ENCODE measurements at places on chromosomes 11 and 22. TPM values are rescaled to one million over a fixed set of nuclear protein-coding genes. Genes with fewer than 3 reads are reported as not detected.
A peak's percentile ranks its signal among the peaks of the same experiment; 100 is the strongest.

- H3K27ac ChIP-seq = no peak overlapping the region
- no peak for DNase-seq
- no peak overlapping the region for H3K4me3 ChIP-seq
- no peaks in the 10 kb centered on the region for H3K27me3 ChIP-seq
- H3K36me3 ChIP-seq = no peaks in the 10 kb centered on the region
Observed at GRCh38 chr11:131206671-131207070, 163.7 kb upstream of the NTM start.

DNA sequence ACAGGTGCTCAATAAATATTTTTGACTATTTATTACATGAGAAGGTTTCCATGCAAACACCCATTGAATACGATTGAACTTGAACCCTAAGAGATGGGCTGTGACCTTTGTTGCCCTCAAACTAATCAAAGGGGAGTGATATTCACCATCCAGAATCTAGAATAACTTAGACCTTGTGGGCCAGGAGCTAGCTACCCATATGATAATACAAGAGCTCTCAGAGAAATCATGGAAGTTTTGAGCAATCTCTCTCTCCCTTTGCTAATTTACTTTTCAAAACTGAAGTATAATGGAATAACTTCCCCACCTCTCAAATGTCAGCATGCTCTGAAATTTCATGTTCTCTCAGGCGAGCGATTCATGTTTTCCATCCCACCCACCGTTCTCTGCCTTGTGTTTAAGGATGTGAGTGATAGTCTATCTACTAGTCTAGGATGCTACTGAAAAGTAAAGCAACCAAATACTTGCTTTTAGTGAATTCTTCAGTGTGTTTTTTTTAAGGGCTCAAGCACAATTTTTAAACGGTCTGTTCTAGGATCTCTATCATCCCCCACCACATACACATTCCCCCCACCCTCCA, 33.3 kb downstream of the BARX2 start:
- H3K27ac ChIP-seq = peak overlapping the region; percentile 87
- H3K27me3 ChIP-seq = peaks cover 3% of the 10 kb centered on the region
- no peak overlapping the region for H3K4me3 ChIP-seq
- DNase-seq = no peak
- no peaks in the 10 kb centered on the region for H3K36me3 ChIP-seq

DNA sequence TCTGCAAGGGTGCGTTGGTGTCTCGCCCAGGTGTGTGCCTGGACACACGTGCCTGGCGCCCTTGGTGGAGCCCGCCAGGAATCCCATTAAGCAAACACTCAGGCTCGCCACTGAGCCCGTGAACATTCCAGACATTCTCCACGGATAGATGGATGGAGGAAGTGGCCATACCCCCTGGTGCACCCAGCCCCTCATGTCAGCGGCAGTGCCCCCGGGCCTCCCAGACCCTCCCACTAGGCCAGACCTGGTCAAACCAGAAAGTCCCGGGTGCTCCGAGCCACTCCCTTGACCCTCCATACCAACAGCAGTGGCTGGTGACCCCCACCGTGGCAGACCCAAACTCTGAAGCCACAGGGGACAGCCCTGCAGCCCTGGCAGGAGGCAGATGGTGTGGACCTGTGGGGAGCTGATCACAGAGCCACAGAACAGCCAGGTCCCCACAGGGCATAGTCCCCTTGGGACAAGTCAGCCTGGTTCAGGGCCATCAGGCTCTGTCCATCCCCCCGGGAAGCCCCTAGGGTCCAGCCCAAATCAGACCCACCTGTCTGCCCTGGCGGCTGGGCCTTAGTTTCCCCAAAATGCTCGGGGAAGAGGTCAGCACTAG, 1.9 kb downstream of the EPS8L2 start:
- H3K4me3 ChIP-seq = no peak overlapping the region
- H3K4me1 ChIP-seq = no peaks in the 10 kb centered on the region
- H3K27me3 ChIP-seq = peaks cover 12% of the 10 kb centered on the region
- H3K27ac ChIP-seq = no peak overlapping the region
- no peak for DNase-seq

DNA sequence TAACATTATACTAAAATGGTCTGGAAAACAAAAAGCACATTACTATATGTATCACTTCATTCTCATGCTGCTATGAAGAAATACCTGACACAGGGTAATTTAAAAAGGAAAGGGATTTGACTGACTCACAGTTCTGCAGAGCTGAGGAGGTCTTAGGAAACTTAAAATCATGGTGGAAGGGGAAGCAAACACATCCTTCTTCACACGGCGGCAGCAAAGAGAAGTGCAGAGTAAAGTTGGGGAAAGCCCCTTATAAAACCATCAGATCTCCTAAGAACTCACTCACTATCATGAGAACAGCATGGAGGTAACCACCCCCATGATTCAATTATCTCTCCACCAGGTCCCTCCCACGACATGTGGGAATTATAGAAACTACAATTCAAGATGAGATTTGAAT, 60.0 kb downstream of the FAM181B start:
- no peaks in the 10 kb centered on the region for H3K4me1 ChIP-seq
- peaks cover 12% of the 10 kb centered on the region for H3K27me3 ChIP-seq
- no peak overlapping the region for H3K4me3 ChIP-seq
- DNase-seq = no peak
- no peaks in the 10 kb centered on the region for H3K36me3 ChIP-seq
- no peak overlapping the region for H3K27ac ChIP-seq

DNA sequence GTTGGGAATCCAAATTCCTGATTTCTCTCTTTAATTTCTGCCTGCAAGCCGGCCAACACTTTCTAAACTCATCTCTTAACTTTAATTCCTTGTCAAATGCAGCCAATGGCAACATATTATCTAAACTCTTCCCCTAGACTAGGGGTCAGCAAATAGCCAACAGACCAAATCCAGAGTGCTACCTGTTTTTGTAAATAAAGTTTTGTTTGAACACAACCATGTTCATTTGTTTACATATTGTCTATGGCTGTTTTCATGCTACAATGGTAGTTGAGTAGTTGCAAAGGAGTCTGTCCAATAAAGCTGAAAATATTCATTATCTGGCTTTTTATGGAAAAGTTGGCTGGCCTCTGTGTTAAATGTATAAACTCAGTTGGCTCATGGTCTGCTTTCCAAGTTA, 37.2 kb upstream of the RASSF10 start:
- no peak overlapping the region for H3K4me3 ChIP-seq
- DNase-seq = no peak
- H3K36me3 ChIP-seq = no peaks in the 10 kb centered on the region
- H3K27me3 ChIP-seq = peaks cover 6% of the 10 kb centered on the region

- DNase-seq = no peak
- H3K27me3 ChIP-seq = no peaks in the 10 kb centered on the region
- H3K4me1 ChIP-seq = peaks cover 60% of the 10 kb centered on the region
- H3K36me3 ChIP-seq = peaks cover 43% of the 10 kb centered on the region
- peak overlapping the region; percentile 71 for H3K27ac ChIP-seq
Observed at GRCh38 chr11:65078786-65079342, 5.0 kb downstream of the CDCA5 start.

GRCh38 chr11:62677714-62678113, 1.2 kb downstream of the UBXN1 start:
- H3K27ac ChIP-seq = peak overlapping the region; percentile 82
- H3K36me3 ChIP-seq = peaks cover 16% of the 10 kb centered on the region
- H3K27me3 ChIP-seq = no peaks in the 10 kb centered on the region
- DNase-seq = no peak
- peak overlapping the region; percentile 80 for H3K4me3 ChIP-seq

DNA sequence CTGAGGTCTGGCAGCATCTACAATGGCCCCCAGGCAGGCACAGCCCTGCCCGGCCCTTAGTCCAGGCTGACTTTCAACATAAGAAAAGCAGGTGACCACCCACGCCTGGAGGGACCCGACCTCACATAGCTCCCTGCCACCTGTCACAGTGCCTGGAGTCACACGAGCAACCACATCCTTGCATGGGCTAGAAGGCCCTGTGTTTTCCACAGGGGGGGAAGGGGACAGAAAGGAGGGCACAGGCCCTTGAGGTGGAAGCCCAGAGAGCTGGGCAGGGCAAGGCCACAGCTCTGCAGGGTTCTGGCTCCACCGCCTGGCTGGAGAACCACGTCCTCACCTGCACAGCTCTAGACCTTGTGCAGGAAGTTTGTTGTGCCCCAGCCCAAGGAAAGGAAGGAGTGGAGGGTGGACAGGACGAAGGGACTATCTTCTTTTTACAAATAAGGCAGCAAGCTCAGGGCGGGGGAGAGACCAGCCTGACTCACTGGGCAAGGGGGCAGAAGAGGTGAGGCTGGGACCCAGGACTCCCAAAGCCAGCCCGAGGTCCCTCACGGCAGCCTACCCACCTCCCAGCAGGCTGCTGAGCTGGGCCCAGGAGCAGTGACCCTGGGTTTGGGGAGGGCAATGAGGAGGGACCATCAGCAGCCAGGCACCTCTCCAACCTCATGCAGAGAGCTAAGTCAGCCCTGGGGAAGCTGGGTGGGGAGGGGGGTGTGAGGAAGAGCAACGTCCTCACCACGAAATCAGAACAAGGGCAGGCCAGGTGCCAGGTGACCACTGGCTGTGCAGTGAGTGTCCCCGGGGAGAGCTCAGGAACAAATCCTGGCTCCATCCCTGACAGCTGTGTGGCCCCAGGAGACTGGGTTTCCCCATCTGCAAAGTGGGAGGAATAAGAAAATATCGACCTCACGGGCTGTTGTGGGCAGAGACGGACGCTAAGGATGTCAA, 4.3 kb downstream of the C1QTNF6 start:
- peaks cover 32% of the 10 kb centered on the region for H3K4me1 ChIP-seq
- no peak overlapping the region for H3K4me3 ChIP-seq
- DNase-seq = no peak
- no peak overlapping the region for H3K27ac ChIP-seq
- H3K27me3 ChIP-seq = no peaks in the 10 kb centered on the region
- H3K36me3 ChIP-seq = no peaks in the 10 kb centered on the region

DNA sequence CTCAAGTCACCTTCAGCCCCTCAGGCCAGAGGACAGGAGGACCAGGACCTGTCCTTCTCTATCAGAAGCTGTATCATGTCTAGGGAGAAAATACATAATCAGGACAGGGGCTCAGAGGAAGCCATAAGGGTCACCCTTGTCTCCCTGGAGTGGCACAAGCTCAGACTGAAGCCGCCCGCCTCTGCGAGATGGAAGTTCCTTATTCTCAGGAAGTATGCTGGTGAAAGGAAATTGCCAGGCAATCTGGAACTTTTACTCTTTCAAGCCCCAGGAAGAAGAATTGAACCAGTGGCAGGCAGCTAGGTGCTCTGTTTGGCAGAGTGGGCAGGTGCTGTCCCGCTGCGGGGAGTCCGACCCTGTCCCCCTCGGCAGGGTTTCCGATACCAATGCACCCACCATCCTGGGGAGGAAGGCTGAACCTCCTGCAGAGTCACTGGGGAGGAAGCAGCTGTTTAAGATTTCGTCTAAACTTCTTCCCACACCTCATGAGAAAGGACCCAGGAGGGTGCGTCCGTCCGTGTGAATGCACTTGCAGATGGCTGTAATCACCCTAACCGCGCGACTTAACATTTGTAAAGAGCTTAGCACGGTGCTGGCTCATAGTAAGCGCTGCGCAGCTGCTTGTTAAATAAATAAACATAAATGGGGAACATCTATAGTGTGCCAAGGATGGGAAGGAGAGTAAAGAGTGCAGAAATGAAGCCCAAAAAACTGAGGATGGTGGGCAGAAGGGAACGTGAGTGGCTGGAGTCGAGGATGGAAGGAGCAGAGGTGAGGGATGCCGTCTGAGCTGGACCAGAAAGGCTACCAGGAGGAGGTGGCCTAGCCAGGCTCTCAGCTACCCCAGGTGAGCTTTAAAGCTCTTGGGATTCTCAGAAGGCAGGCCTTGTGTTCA, 5.0 kb upstream of the ANO1 start:
- DNase-seq = no peak
- no peaks in the 10 kb centered on the region for H3K36me3 ChIP-seq
- H3K4me1 ChIP-seq = no peaks in the 10 kb centered on the region
- no peak overlapping the region for H3K27ac ChIP-seq
- H3K27me3 ChIP-seq = peaks cover 60% of the 10 kb centered on the region

- H3K27me3 ChIP-seq = peaks cover 3% of the 10 kb centered on the region
- no peak overlapping the region for H3K4me3 ChIP-seq
- DNase-seq = no peak
- peaks cover 18% of the 10 kb centered on the region for H3K36me3 ChIP-seq
- no peak overlapping the region for H3K27ac ChIP-seq
Observed at GRCh38 chr11:44625759-44626523, 60.5 kb downstream of the CD82 start.

DNA sequence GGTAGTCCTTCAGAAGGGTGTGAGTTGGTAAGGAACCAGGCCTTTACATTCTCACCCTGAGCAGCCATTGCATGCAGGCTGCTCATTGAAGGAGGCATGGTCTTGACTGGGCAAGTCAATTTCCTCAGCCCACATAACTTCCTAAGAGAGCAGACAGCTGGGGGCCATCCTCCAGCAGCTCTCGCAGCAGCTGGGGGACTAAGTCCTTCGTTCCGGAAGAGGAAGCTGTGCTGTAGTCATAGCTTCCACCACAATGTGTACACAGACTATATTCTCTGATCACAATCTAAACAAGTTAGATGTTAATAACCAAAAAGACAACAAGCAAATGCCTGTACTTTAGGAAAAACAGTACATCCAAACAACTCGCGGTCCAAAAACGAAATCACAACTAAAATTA, 30.1 kb upstream of the MPPED1 start:
- no peaks in the 10 kb centered on the region for H3K36me3 ChIP-seq
- DNase-seq = no peak
- H3K4me3 ChIP-seq = no peak overlapping the region
- peaks cover 17% of the 10 kb centered on the region for H3K4me1 ChIP-seq

DNA sequence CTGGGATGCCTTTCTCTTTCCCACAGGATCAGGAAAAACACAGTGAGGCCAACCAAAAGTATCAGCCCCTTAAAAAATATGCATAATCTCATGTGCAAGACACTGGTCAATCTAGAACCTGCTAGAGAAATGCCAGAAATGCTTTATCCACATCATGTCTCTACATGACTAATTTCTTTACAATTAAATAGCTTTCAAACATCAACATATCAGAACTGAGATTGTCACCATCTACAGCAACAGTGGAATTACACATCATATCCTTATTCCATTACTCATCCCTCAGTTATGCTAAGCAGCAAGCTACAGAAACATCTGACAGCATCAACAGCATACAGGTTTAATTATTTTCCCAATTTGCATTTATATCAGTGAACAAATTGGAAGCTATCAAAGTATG, 78.8 kb downstream of the DDIAS start:
- H3K4me1 ChIP-seq = peaks cover 38% of the 10 kb centered on the region
- no peak overlapping the region for H3K27ac ChIP-seq
- no peak for DNase-seq
- H3K36me3 ChIP-seq = peaks cover 28% of the 10 kb centered on the region
- H3K27me3 ChIP-seq = no peaks in the 10 kb centered on the region
- H3K4me3 ChIP-seq = no peak overlapping the region

Gene TEX12
- 0.24 TPM for total RNA-seq

Gene FOLR1
- not detected for total RNA-seq

Gene ABCC8
- 0.31 TPM for total RNA-seq

Gene GSTT2B
- 0.91 TPM for total RNA-seq

Gene MS4A7
- total RNA-seq = not detected

Gene LMO1
- not detected for total RNA-seq

Gene E2F8
- 28.2 TPM for total RNA-seq

Gene OR6A2
- total RNA-seq = 0.31 TPM
